ENCODE measurements at places on chromosomes 2 and 18.

DNA sequence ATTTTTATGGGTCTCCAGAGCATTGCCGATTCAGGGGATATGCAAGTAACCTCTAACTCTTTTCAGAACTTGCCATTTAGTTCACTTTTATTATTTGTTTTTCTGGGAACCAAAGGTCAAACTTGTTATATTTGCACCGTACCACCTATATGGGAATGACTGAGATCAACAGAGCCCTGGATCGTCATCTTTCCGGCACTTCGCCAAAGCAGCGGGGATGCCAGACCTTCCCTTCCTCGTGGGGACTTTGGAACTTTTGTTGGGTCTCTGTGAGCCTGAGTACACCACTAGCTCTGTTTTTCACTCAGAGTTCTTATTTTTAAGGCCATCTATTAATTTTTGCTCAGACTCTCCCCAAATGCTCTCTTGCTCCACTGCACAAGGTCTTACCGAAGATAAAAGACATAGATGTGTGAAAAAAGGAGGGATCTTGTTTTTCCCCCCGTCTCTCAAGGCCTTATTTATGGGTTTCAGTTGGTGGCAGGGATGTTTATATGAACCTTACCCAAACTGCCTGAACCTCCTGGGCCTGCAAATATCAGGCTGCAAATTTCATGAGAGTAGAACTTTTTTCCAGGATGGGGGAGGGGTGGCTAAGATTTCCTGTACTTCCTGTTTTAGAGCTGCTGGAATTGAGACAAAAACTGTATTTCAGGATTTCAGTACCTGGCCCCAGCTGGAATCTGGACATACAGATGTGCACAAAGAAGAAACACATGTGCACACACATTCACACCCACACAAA, 350.3 kb downstream of the HRH4 start:
- no peak for DNase-seq

GRCh38 chr2:20444101-20444992, 2.5 kb upstream of the RHOB start:
- DNase-seq: no peak

DNA sequence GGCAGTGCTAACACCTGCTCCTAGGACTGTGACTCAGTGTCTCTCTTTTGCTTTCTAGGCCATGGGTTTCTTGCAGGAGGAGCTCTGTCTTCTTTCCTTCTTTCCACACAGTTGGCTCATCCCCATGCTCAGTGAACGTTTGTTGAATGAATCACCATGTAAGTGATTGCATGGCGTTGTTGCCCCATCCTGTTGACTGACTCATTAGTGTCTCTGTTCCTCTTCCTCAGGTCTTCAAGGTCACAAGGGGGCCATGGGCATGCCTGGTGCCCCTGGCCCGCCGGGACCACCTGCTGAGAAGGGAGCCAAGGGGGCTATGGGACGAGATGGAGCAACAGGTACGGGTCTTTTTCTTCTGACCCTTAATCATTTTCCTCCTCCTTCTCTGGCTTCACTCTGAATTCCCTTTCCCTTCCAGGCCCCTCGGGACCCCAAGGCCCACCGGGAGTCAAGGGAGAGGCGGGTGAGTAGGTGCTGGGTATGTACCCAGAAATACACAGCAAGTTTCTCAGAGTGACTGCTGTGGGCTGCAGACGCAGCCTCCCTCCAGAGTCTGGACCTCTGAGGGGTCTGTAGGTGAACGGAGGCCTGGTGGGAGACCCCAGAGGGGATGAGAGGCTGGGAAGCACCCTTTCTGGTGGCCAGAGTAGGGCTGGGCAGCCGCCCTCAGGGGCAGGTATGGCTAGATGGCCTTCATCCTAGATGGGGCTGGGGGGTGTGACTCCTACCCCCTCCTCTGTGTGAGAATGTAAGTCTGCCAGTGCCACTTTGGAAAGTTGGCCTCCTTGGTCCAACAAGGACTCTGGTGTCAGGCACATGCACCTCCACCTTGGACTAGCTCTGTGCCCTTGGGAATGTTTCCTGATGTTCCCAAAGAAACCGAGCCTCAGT, 32.4 kb downstream of the MARCO start:
- peak; percentile 69 for DNase-seq

GRCh38 chr2:171894612-171894947, 536 bp upstream of the SLC25A12 start:
- no peak for DNase-seq

DNA sequence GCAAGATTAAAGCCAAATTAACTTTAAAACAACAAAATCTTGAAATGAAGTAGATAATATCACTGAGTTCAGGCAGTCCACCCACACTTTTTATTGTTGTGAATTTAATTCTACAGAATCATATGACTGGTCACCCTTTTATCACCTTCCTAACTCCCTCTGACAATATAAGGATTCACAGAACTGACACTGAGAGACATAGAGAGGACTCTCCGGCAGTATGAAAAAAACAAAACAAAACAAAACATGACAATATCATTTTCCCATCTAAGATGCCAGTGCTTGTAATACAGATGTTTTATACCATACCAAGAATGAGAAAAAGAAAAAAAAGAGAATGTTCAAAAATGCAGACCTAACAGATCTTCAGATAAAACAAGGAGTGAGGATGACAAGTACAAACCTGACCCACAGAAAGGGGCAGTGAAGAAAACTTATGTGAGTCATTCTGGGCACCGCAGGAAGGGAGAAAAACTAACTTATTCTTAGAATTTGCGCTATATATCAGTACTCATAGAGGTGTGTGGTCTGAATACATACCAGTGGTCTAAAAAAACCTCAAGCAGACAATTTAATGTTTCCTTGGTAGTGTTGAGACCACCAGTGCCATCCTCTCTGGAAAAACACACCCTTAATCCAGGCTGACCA, 136.6 kb downstream of the ZAP70 start:
- DNase-seq: no peak

- no peak for DNase-seq
These were observed 12.9 kb downstream of the CCDC148 start for GRCh38 chr2:158443606-158444005.

- no peak for DNase-seq
These were observed 301.5 kb upstream of the TFPI start for GRCh38 chr2:187855689-187856088.

- DNase-seq: no peak
These were observed 249.1 kb downstream of the PHLPP1 start for GRCh38 chr18:62964432-62964831.

- no peak for DNase-seq
These were observed 263.6 kb downstream of the LPIN1 start for GRCh38 chr2:12010059-12010458.

DNA sequence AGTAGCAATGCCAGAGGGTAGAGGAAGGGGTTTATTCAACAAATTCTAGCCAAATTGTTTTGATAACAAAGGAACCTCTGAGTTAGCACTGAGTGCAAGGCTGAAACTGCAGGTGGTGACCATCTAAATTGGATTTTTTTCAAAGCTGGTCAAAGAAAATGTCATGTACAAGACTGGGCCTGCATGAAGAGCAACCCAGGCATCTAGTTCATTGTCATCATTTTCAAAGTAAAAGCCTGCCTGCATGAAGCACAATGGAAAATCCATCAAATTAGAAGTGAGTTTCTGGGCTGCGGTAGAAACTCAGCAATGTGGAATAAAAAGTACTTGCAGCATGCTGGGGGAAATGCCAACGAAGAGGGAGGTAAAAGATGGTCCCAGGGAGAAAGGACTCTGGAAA, 80.8 kb upstream of the PPP1CB start:
- no peak for DNase-seq

- DNase-seq: no peak
These were observed 164.6 kb upstream of the DCC start for GRCh38 chr18:52175406-52175805.

All from CD4-positive, alpha-beta T cell treated with Interleukin-1 beta for 1 hour (primary cell).